Activated T-cell treated with anti-CD3 and anti-CD28 coated beads, Interleukin-2, amount 50 U/mL, for 24 hours (primary cell): ENCODE measurements at places on chromosomes 2 and 18.

GRCh38 chr2:30978854-30979253 is 159.4 kb downstream of the GALNT14 start:
- no peak for DNase-seq

DNA sequence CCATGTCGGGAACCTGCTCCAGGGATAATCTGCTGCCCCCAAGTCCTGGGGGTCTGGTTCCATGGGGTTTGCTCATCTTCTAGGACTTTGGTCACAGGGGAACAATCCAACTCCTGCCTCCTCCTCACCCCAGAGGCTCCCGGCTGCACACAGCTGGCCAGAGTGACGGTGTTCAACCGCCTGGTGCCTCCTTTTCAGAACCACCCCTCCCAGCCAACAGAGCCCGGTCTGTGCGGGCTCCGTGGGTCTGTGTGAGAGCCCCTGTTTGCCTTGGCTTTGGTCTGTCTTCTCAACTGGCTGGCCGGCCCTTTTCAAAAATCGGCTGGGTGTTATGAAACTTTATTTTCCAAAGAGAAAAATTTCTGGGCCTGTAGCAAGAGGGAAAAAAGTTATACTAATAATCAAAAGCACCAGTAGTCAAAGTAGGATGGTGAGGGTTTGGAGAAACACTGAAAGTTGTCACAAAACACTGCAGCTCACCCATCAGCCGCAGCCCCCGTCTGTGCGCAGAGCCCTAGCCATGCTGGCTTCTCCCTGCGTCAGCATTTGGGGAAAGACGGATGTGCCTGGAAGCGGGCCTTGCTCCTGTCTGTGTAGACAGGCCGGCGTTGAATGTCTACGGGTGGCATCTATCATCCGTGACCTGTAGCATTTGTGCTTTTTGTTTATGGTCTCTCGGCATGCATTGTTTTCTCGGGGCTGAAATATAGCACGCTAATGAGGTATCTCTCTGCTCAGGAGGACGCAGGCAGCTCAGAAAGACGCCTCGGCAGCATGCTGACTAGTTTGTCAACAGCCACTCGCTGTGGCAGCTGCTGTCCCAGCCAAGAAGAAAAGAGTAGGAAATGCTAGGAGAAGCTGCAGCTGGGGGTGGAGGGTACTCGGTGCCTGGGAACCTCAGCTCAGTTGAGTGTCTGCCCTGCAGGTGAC is 138.6 kb downstream of the GLI2 start:
- DNase-seq = no peak

DNA sequence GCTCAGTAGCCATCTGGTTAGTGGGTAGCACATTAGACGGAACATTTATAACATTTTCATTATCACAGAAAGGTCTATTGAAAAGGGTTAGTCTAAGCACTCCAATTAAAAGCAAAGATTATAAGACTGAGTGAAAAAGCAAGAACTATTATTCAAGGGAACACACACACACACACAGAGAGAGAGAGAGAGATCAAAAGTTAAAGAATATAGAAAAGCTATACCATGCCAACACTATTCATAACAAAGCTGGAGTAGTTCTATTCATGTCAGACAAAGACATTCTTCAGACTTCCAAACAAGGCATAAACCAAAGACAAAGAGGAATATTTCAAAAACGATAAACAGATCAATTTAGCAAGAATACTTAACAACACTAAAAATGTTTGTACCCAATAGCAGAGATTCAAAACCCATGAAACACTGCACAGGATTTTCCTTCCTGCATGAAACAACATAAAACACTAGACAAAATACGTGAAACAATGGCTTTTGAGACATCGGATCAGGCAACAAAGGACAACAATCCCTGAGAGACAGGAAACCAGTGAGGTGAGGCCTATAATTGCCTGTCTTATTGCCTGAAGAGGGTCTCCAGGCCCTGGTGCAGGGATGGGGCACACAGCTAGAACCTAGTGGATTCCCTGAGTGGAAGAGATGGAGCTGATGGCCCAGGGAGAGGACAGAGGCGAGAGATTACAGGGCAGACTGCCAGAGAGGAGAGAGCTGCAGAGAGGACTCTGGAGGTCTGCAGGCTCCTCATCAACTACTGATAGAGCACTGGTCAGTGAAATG is 83.6 kb upstream of the NPAS2 start:
- DNase-seq = no peak

DNA sequence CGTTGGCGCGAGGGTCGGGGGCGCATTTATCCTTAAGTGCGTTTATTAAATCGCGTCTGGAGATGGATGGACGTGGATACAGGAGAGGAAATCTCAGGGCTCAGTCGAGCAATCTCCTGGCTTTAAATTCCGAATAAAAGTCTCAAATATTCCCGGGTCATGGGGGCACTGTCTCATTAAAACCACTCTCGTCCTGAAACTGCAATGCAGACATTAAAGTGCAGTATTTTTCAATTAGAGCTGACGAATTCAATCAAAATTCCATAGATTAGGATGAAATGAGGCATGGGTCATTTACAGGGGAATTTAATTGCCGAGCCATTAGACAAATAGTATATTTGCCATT is 10.7 kb upstream of the GBX2 start:
- DNase-seq = no peak

DNA sequence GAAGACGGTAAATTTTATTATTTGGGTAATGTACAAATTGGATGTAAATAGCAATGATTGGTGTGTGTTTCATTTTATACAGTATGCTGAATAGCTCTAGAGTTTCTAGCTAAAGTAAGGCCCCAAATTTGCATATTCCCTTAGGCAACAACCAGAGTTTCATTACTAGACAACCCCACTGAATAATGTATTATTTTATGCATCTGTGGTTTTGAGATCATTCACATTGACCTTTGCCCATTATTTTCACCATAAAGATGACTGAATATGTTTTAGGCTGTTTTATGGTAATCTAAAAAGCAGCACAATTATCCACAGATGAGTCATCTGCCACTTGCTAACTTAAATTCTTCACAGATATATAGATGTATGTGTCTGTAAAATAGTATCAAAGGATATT is 44.5 kb upstream of the C2orf74 start:
- DNase-seq = no peak

DNA sequence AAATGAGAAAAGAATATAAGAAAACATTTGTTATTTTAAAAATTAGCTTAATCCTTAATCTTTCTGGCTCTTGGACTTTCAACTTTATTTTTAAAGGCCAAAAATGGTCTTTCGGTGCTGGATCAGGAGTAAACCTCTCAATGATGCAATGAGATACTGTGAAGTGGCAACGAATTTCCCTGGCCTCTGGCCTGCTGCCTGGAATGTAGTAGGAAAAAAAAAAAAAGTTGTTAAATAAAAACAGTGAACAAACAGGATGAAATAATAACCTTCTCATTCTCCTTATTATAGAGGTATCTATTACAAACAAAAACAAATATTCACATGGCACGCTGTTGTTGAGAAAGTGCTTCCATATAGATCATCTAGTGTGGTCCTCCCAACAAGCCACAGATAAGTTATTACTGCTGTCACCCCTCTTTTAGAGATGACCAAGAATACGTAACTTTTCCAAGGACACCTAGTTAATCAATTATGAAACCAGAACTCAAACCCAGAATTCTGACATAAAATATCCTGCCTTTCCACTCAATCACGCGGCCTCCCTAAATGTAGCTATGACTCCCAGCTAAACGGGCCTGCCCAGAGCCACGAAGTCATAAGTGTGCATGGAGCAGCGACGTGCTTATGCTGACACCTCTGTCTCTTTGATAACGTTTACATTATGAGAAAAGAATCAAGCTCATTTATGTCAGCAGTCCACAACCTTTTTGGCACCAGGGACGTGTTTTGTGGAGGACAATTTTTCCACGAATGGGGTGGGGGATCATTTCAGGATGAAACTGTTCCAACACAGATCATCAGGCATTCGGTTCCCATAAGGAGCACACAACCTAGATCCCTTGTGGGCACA is 170.9 kb downstream of the BCL2 start:
- no peak for DNase-seq

DNA sequence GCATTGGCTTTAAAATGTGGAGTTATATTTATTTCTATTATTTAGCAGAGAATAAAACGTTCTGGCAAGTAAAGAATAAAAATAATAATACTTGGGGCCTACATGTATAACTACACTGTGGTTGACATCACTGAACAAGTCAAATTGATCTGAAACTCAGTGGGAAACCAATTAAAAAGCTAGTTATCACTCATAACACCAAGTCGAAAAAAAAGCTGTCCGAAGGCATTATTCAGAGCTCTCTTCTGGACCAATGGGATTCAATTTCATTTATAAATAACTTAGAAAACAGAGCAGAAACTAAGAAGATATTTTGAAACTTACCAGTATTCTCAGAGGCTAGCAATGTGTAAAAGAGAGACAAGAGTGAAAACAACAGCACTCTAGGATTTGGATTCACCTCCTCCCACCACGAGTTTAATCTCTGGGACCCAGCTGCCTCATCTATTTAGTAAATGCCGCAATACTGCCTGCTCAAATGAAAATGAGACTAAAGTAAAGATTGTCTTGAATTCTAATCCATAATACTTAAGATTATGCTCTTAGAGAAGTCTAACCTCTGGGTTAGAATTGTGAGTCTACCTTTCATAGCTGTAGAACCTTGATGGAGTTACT is 128.4 kb downstream of the NBAS start:
- DNase-seq = no peak

DNA sequence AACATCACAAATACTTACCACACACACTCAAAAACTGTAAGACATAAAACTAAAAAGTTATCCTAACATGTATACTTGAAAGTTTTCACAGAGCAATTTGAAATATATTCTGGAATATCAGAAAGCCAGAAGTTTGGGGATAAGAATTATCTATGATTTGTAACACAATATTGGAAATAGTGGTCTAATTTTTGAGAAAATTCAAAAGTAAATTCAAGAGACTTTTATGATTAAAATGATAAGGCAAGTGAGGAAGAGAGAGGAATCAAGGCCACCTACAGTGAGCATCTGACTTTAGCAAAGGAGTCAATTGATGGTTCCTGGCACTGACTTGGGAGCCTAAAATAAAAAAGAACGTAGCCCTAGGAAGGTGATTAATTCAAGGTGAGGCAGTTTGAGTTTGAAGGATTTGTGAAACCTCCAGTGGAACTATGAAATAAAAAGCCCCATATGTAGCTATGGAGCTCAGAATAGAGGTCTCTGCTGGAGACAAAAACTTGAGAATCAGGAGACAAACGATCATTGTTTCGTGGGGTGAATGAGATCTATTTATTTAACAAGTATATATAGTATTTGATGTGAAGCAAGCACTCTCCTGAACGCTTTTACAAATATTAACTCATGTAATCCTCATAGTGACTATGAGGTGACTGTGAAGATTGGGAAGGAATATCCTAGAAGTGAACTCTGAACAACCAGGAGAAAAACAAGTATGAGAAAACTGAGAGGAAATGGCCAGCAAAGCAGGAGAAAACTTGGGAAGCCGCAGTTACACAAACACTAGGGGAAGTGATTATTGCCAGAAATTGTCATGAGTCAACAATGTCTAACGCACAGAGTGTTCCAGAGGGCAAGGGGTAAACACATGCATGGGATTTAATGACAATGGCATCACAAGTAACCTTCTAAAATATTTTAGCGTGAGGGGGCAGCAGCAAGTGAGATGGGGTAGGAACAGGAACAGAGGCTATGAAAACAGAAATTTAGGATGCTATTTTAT is 12.8 kb downstream of the TFPI start:
- DNase-seq = no peak

GRCh38 chr2:9178110-9178903 is 28.3 kb upstream of the ASAP2 start:
- no peak for DNase-seq

GRCh38 chr18:74252039-74252395 is 39.7 kb downstream of the CYB5A start:
- DNase-seq = no peak

DNA sequence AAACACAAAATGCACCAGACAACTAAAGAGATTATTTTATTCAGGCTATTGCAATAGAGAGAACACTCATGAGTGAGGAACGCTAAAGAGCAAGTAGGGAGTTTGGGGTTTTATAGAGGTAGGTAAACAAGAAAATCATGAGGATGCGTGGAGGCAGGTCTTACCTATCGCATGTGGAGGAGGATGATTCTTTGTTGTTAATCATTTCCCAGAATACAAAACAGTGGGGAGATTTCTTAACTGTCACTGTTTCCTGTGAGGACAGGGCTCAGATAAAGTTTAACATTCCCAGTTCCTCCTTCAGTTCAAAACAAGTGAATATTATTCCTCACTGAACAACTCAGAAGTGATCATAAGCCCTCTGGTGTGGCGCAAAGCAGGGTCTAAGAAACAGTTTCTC is 156.1 kb upstream of the MGAT5 start:
- no peak for DNase-seq

DNA sequence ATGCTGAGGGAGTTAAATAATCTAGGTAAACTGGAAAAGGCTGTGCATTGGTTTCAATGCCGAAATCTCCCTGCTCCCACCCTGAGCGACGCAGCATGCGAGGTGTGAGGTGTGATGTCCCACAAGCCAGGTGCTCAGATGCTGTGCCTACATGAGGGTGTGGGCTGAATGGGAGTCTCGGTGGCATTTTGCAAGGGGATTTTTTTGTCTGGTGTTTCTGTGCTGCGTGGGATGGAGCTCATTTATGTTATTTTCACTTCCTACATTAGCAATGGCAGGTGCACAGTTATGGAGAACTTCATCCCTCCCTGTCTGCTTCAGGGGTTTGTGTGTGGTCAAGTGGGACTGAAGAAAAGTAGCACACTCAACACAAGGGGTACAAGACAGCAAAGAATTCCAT is 110.2 kb upstream of the CCDC68 start:
- no peak for DNase-seq

DNA sequence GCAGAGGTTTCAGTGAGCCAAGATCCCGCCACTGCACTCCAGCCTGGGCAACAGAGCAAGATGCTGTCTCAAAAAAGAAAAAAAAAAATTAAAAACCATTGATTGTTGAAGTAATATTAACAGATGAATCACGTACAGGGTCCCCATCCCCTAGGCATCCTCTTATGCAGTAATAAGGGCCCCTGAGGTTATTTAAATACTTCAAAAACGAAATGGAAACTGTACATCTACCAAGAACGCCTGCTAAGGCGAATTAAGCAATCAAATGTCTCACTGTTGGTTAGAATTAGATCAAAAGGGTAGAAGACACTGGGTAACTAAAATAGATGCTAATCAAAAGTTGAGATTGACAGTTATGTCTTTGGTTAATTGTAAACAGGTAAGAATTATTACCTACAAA is 7.5 kb downstream of the TRABD2A start:
- DNase-seq = no peak

DNA sequence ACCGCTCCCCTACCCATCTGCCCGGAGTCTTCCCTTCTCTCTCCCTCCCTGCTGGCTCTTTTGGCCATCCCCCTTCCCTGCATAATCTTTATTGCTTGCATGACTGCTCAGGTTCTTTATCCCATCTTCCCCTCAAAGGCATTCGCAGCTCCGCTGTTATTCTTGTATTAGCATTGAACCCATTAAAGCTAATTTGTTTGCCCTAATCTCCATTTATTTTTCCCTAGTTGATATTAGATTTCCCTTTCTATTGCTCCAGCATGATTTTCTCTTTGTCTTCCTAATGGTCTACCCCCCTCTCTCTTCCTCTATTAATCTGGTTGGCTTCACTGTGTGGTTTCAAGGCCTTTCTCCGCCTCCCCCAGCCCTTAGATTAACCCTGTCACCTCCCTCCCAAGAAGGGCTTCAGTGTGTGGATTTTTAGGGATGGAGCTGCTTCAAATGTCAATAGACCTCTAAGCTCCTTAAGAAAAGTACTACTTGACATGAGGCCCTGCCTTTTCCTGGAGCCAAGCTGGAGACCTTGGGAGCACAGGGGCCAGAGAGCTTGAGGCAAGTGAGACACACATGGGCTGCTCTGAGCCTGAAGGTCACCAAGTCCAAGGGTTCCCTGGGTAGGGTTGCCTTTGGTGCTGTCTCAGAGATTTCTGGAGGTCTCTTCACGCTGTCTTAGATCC is 20.1 kb downstream of the PAX8 start:
- DNase-seq = no peak
